ENCODE measurements at places on chromosomes 4 and X. TPM values are rescaled to one million over a fixed set of nuclear protein-coding genes. Genes with fewer than 3 reads are reported as not detected.

DNA sequence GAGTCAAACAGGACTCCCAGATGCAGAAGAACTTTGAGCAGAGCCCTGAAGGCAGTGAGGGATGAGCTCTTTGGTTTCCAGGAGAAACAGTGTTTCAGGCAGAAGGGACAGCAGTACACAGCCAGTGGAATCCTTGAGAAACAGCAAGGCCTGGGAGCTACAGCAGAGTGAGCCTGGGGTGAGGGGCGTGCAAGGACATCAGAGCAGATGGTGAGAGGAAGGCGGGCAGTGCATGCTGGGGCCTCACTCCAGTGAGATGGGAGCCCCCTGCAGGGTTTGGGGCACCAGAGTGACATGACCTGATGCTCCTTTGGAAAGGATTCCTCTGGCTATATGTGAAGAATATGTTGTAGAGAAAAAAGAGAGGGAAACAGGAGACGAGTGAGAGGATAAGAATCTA is 98.1 kb upstream of the EGFL6 start:
- H3K4me3 ChIP-seq: no peak overlapping the region
- no peak overlapping the region for H3K27ac ChIP-seq

DNA sequence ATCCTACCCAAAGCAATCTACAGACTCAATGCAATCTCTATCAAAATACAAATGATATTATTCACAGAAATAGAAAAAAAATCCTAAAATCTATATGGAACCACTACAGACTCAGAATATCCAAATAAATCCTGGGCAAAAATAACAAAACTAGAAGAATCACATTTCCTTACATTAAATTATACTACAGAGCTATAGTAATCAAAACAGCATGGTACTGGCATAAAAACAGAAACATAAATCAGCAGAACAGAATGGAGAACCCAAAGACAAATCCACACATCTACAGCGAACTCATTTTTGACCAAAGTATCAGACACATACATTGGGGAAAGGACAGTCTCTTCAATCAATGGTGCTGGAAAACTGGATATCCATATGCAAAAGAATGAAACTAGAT is 304.1 kb upstream of the FGF13 start:
- no peaks in the 10 kb centered on the region for H3K36me3 ChIP-seq
- H3K27ac ChIP-seq: no peak overlapping the region
- no peaks in the 10 kb centered on the region for H3K27me3 ChIP-seq
- no peak for DNase-seq
- H3K4me1 ChIP-seq: no peaks in the 10 kb centered on the region

- no peaks in the 10 kb centered on the region for H3K36me3 ChIP-seq
- DNase-seq: no peak
- no peaks in the 10 kb centered on the region for H3K27me3 ChIP-seq
- H3K4me1 ChIP-seq: no peaks in the 10 kb centered on the region
- H3K4me3 ChIP-seq: no peak overlapping the region
- no peak overlapping the region for H3K27ac ChIP-seq
These were observed 70.1 kb upstream of the SH3RF1 start for GRCh38 chr4:169340834-169341233.

- no peak overlapping the region for H3K27ac ChIP-seq
- no peaks in the 10 kb centered on the region for H3K27me3 ChIP-seq
- H3K4me3 ChIP-seq: no peak overlapping the region
- peaks cover 3% of the 10 kb centered on the region for H3K36me3 ChIP-seq
- peaks cover 7% of the 10 kb centered on the region for H3K4me1 ChIP-seq
These were observed 3.0 kb downstream of the PLP2 start for GRCh38 chrX:49174723-49175122.

DNA sequence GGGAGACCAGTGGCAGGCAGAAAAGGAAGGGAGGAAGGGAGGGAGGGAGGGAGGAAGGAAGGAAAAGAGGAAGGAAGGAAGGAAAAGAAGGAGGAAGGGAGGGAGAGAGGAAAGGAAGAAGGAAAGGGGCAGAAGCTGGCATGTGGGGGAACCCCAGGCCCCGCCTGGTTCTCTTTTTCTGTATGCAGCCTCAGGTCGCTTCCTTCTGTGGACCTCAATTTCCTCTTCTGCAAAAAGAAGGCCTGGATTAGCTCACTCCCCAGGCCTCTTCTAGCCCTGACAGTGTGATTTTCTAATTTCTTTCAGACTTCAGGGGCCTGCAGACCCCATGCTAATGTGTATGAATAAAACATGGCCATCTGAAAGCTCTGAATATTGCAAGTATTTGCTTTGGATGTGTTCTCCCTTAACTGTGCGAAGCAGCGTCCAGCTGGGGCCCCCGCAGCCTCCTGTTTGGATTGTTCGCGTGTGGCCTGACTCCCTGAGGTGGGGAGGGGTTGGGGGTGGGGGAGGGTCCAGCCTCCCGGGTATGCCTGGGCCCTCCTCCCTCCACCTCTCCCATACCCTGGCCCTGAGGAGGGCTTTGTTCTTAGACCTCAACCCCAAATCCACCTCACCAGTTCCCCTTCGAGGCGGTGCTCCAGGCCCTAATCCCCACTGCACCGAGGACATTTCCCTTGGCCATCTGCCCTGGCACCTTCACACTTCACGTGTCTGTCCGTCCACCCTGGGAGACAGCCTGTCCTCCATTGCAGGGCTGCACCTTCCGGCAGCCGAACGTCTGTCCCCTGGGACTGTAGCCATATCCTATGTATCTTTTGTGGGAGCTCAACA is 199.9 kb upstream of the ATP6AP2 start:
- no peak overlapping the region for H3K4me3 ChIP-seq
- DNase-seq: no peak
- no peak overlapping the region for H3K27ac ChIP-seq
- H3K27me3 ChIP-seq: no peaks in the 10 kb centered on the region
- no peaks in the 10 kb centered on the region for H3K4me1 ChIP-seq

DNA sequence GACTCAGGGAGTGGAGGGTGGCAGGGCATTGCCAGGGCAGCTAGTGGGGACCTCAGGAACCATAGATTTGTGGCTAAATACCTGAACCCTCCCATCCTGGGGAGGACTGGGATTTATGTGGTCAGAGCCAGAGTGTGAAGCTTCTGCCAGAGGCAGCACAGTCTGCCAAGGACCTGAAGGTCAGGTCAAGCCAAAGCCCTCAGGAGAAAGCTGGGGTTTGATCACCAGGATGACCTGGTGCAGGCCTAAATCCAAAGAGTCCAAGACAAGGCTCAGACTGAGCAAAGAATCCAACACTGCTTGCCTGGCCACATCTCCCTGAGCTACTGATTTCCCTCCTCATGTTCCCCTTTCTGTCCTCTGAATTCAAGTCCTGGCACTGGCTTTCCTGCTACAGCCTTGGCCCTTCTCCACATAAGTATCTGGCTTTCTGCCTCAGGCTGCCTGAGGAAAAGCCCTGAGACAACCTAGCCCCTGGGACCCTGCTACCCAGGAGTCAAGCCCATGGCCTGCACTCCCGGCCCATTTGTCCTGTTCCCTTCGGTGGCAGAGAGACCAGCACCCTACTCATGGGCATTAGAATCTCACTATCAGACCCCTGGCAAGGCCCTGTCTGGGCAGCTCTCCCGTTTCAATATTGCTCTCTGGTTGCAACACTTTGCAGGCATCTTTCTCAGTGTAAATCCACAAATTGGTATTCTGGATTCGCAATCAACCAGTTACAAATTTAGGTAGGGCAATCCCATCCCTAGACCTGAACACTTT is 39.3 kb upstream of the SLC25A43 start:
- no peaks in the 10 kb centered on the region for H3K27me3 ChIP-seq
- no peak overlapping the region for H3K27ac ChIP-seq
- no peaks in the 10 kb centered on the region for H3K4me1 ChIP-seq

DNA sequence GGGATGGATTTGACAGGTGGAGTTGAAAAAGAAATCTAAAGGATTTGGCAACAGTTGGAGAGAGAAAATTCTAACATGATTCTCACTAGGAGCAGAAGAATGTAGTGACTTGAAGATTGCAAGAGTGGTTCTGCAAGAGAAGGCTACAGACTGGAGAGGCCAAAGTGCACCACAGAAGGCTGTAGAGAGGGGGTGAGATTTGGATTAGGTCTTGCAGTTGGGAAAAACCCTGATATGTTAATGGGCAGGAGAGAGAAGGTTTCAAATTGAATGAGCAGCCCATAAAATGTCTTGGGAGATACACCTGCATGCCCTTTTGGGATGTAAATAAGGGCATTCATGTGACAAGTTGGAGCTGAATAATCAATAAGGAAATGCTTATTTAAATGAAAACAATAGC is 14.7 kb upstream of the VEGFD start:
- H3K4me1 ChIP-seq: no peaks in the 10 kb centered on the region
- no peak overlapping the region for H3K27ac ChIP-seq
- H3K36me3 ChIP-seq: no peaks in the 10 kb centered on the region
- no peaks in the 10 kb centered on the region for H3K27me3 ChIP-seq
- no peak overlapping the region for H3K4me3 ChIP-seq
- no peak for DNase-seq

- peak within 1 kb of the TSS; percentile 37 for H3K4me3 ChIP-seq
- DNase-seq: peak; percentile 27
- no peak within 1 kb of the TSS for H3K27ac ChIP-seq
- no peaks in the 10 kb centered on the region for H3K4me1 ChIP-seq
- no peaks in the 10 kb centered on the region for H3K36me3 ChIP-seq
These were observed at the start of gene ZFP92 for GRCh38 chrX:153411255-153411987. ZFP92 (plus strand) TSS chrX:153411472; CDS start chrX:153418323, 6,851 bp downstream.

The SMR3A gene
- not detected for polyA plus RNA-seq

The USP51 gene
- 0.14 TPM for polyA plus RNA-seq

The VGLL1 gene
- polyA plus RNA-seq: not detected
